Fibroblast of upper back skin (primary cell): ENCODE measurements at places on chromosomes 5 and 9.

DNA sequence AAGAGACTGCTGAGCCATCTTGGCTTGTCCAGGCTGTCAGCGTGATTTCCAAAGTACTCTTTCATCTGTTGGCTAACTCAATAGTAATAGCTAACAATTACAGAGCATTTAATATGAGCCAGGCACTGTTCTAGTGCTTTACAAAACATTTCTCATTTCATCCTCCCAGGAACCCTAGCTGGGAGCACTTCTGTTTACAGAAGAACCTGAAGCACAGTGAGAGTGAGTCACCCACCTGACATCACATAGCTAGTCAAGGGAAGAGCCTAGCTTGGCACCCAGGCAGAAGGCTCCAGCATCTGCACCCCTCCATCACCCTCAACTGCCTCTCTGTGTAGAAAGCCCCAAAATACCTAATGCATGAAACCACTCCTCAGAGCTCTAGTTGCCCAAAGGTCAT lies 57.5 kb upstream of the IQGAP2 start:
- DNase-seq, result no peak

DNA sequence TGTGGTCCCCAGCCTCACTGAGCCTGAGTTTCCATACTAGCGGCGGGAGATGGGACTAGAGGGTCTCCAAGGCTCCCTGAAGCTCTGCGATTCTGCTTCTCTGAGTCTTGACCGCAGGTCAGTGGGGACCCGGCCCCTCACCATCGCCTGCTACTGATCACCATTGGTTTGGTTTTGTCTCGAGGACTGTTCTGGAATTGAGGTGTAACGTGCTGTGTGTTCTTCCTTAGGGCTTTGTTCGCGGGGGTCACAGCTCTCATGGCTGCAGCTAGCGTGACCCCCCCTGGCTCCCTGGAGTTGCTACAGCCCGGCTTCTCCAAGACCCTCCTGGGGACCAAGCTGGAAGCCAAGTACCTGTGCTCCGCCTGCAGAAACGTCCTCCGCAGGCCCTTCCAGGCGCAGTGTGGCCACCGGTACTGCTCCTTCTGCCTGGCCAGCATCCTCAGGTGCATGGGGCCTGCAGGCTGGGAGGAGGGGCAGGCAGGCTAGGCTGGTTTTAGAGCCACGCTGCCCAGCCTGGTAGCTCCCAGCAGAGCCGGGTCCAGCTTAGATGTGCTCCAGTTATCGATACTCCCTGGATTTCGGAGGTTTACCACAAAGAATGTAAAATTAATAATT lies 12.3 kb downstream of the TRAF2 start:
- DNase-seq, result no peak

DNA sequence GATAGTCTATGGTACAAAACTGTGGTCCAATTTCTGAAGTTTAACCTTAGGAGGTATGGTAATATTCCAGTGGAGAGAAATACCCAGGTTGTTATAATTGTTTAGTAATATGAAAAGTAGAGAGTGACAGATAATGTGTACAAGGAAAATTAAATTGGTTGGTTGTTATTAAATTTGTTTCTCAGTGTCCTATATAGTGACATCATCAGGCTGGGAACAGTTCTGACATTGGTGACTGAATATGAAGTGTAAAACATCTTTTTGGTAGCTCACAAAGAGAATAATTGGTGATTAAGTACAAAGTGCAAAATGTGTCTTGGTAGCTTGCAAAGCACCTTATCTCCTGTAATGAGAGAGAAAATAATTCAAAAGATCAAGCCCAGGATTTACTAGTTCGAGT lies 1806.1 kb upstream of the CDH6 start:
- DNase-seq, result no peak

GRCh38 chr5:167482555-167482954 lies 808.9 kb upstream of the WWC1 start:
- no peak for DNase-seq

DNA sequence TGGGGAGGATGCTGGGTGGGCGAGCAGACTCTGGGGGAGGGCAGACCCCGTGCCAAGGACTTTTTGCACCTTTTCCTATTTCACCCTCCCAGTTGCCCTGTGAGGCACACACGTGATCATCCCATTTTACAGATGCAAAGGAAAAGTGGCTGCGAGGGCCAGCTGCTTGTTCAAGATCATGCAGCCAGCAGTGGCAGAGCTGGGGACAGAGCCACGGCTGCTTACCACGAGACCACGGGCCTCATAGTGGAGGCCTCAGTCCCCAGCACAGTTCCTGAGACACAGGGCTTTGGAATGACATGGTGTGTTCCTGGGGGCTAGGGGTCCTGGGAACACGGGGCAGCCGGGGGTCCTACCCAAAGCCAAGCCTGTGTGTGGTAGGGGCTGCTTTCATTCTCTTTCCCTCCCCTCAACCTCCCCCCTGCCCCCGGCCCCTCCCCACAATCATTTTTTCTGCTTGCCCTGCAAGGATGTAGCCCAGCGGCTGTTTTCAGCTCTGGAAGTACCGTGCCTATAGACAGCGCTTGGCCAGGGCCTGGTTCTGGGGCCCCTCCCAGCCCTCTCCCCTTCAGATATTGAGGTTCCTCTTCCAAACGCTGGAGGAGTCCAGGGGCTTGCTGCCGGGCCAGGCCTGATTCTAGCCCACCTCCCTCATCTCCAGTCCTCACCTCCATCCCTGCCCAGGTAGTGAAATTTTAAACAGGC lies 58.5 kb upstream of the IER5L start:
- DNase-seq, result no peak

- peak; percentile 60 for DNase-seq
These were observed 567.0 kb downstream of the CETN3 start for GRCh38 chr5:89842531-89842930.

DNA sequence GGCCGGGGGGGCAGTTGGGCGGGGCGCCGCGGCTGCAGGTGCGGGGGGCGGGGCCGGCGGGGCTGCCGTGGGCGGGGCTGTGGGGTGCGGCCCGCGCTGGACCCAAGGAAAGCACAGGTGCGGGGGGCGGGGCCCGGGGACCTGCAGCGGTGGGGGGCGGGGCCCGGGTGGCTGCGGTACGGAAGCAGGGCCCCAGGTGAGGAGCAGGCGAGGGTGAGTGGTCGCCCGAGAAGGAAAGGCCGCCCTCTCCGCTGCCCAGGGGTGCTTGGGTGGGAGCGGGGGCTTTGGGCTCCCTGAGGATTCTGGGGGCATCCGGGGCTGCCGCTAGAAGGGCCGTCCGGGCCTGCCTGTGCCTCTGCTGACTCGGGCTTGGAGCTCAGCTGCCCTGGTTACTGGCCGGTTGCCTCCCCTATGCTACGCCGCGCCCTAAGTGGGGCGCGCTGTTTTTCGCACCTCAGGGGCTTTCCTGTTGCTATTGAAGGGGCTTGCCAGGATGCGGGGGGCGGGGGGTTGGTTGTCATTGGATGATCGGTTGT lies 767 bp downstream of the RALGPS1 start:
- DNase-seq, result no peak

- no peak for DNase-seq
These were observed 76.7 kb downstream of the EPB41L4A start for GRCh38 chr5:112342389-112342788.

- DNase-seq, result no peak
These were observed 36.2 kb upstream of the POU5F2 start for GRCh38 chr5:93777620-93778019.
